Left colon (tissue), 2 donors: ENCODE measurements at places on chromosomes 5 and 9. TPM values are rescaled to one million over a fixed set of nuclear protein-coding genes. Genes with fewer than 3 reads are reported as not detected.

Gene CDC25C
- total RNA-seq = 1.3 TPM

Gene AK8
- total RNA-seq = 0.67 TPM

Gene PCDHB4
- total RNA-seq = 0.81 TPM

Gene SFXN1
- 82.8 TPM for total RNA-seq

Gene SIT1
- total RNA-seq = 0.46 TPM

Gene NDFIP1
- total RNA-seq = 57.8 TPM

Gene FBN2
- total RNA-seq = 2.0 TPM

Gene IFNA21
- total RNA-seq = not detected

Gene CCDC180
- 1.2 TPM for total RNA-seq

Gene PTPA
- total RNA-seq = 90.8 TPM

Gene SHB
- 19.6 TPM for total RNA-seq
